ENCODE measurements at places on chromosomes 16 and 17.

DNA sequence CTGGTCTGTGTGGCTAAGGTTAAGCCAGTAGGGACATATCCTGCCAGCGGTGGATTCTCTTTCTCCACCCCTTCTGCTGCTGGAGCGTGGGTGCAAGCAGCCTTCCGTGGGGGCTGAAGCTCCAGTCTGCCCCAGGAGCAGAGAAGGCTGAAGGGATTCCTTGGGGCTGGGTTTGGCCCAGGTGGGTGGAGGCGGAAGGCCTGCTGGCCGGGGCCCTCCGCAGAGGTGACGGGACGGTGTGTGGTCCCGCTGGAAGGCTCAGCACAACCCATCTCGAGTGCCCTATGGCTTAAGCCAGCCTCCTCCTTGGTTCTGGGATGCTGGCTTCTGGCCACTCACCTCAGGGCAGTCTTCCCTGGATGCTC, 13.1 kb downstream of the TIMM22 start:
- DNase-seq: no peak

DNA sequence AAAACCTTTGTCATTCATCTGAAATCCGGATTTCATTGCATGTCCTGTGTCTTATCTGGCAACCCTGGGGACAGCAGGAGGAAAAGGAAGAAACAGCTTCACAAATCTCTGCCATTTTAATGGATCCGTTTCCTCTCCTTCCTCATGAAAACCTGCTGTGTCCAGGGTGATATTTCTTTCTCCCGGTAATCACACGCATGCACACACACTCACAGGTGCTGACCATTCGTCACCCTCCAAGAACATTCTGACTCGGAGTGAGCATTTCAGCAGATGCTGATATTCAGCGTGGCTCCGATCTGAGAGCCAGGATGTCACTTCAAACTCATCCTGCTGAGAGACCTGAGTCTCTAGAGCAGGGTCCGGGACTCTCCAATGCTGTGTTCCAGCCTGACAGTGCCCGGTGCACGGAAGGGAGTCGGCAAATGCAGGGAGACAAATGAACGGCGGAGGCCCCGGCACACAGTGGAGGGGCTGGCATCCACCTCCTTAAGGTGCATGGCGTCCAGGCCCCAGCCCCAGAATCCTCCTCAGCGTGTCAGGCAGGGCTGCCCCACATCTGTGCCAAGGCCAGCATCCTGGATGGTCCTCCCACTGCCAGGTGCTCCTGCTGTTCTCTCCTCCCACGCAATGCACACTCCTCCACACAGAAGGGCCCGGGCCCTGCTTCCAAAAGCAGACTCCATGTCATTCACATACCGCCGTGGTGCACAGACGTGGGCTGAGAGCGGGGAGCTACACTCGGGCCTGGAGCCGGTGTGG, 70.7 kb downstream of the RBFOX3 start:
- no peak for DNase-seq

GRCh38 chr16:20249211-20249610, 78.1 kb downstream of the GP2 start:
- DNase-seq: no peak

DNA sequence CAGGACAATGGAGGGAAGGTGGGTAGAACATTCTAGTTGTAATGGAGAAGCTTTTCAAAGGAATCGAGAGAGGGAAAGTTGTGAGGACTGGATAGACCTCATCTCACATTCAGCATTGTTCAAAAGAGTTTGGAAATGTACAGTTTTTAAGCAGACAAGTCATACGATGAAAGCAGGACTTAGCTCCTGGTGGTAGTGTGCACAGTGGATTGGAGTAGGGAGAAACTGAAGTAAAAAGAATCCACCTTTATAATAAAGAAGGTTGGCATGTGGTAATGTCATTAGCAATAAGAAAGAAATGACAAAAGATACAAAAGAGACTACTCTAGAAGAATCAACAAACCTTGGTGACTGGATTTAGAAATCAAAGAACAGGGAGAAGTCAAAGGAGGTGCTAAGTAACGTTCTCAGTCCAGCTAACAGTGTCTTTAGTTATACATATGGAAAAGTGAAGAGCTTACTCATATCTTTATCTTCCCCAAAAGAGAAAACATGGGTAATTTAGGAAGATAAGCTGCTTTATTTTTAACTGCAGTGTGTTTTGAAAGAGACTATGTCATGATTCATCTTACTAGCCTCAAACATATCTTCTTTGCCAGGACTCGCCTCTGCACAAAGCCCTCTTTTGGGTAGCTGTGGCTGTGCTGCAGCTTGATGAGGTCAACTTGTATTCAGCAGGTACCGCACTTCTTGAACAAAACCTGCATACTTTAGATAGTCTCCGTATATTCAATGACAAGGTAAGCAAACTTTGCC, 18.7 kb upstream of the EVI2A start:
- no peak for DNase-seq

GRCh38 chr17:22300731-22301352, 608.5 kb downstream of the KCNJ18 start:
- DNase-seq: no peak

- no peak for DNase-seq
Observed at GRCh38 chr16:81450783-81451491, 6.3 kb downstream of the CMIP start.

- DNase-seq: peak; percentile 50
Observed at GRCh38 chr16:4465977-4466779, 8.2 kb downstream of the NMRAL1 start.

DNA sequence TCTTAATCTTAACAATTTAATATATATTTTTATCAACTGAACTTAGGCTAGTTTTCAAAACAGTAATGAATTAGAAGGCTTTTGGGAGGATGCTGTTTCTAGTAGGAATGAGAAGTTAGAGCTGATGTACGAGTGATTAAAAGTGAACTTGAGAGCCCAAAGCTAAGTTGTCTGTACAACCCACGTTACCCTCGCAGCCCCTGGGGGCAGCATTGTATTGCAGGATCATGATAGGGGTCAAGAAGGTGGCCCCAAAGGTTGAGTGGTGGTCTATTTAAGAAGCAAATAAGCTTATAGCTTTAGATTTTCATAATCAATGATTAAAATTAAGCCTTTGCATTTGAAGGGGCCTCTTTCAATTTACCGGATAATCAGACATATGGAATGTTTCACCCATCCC, 33.7 kb upstream of the ALDH3A2 start:
- no peak for DNase-seq

DNA sequence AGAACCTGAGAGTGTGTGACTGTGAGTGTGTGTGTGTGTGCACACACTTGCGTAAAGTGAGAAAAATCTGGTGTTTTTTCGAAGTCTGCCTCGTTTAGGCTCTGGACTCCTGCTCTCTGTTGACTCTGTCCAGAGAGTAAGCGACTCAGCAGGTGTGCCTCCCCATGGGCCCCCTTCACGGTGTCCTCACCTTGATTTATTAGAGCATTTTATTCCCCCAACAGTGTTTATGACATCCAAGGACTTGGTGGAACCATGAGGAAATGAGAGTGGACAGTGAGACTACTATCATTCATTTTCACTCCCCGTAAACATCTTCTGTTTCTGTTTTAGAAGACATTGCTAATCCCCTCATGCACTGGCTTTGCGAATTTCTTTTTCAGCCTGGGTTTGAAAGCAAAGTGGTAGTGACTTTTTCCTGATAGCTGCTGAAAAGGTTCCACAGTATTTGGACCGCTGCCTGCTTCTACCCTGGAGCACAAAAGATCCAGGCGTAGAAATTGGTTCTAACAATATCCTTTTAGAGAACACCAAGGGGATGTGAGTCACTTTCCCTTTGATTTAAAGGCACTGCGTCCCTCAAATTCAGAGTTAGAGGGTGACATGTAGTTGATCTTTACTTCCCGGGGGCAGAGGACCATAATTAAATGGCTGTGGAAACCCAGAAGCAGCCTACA, 218.2 kb downstream of the WWOX start:
- no peak for DNase-seq

DNA sequence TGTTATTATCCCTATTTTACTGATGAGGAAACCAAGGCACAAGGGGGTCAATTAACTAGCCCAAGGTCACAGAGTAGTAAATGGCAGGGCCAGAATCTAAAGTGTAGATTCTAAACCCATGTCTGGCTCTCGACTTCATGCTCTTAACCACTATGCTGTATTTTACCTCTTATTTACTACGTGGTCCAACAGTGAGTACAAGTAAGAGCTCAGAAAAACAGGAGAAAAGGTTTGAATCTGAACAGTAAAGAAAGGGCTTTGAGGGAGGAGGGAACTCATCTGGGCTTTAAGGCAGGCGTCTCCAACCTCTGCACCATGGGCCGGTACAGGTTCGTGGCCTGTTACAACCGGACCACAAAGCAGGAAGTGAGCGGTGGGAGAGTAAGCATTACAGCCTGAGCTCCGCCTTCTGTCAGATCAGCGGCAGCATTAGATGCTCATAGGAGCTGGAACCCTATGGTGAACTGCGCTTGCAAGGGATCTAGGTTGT, 62.9 kb downstream of the SMURF2 start:
- peak; percentile 14 for DNase-seq

Measured in stimulated activated CD8-positive, alpha-beta memory T cell treated with anti-CD3 and anti-CD28 coated beads, Interleukin-2, amount 100 ng/mL, for 1 hour (primary cell).